Activated T-cell treated with anti-CD3 and anti-CD28 coated beads for 24 hours (primary cell): ENCODE measurements at places on chromosomes 16 and 17.

DNA sequence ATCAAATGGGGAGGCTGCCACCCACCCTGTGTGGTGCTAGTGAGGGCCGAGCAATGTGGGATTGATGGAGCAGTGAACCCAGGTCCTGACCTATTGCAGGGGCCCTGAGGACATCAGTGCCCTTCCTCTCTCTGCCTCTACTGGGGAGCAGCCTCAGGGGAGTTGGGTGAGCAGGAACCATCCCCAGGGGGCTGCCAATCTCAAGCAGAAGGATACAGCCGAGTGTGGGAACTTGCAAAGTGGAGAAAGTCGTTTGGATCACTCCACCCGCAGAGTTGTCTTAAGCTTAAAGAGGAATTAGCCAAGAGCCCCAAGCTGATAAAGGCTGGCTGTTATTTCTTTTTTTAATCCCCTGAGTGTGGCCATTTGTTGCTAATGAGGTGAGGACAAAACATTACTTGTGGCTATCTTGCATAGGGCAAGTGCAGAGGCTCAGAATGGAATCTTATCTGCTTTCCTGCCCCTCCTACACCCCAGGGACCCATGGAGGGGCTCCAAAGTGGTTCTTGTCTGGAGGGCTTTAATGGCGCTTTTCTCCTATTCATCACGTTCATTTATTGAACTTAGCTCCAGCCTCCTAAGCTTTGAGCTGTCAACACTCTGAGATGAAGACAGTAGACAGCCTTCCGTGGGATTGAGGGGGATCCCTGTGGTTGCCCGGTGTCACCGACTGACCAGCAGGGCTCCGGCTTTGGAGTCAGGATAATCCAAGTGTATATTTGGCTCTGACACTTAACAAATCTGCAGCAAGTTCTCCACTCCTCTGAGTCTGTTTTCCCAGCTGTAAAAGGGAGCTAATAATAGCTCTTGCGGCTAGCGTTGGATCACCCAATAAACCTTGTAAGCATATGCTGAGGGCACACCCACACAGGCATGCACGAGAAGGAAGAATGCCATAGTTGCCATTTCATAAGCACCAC, 45.1 kb downstream of the MYH11 start:
- no peak for DNase-seq

- no peak for DNase-seq
These were observed 1011.6 kb downstream of the KCNJ18 start for GRCh38 chr17:22703786-22704441.

DNA sequence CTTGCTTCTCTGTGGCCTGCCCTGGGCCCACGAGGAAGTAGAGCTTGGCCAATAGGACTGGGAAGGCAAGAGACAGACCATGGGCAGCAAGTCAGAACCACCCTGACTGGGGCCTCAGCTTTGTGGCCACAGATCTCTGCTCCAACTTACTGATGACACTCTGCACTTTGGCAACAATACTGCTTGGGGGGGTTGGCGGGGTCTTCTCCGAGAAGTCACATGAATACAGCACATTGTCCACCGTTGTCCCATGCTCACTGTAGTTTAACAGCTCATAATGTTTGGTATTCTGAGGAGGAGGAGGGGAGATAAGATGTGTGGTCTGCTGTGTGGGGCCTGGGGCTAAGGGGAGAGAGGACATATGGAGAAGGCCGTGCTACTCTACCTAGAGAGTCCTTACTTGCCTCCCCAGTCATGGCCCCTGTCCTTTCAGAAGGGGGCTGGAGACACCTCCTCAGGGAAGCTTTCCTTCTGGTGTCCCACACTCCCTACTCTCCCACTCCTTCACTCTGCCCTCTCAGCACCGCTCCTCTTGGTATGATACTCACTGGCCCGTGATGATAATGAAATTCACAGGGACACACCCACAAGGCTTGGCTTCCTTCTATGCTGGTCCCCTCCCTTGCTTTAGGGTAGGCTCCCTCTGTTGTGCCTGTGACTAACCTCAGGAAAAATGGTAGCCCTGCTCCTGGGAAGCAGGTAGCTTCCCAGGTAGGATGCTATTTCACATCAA, 4.0 kb upstream of the DHRS13 start:
- DNase-seq: no peak

DNA sequence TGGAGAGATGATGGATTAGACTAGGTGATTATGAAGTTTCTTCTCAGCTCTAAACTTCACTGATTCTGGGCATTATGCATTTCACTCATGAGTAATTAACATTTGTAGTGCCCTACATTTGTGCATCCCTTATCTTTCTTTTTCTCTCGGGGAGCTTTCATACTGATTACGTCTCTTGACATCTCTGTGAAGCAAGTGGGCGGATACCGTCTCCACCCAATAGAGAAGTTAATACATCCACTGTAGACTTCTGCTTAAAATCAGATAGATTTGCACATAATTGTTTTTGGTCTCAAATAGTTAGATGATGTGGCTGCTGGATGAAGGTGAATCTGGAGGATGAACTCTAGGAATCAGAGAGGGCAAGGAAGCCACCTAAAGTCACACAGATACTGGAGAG, 653.6 kb upstream of the EEF2KMT start:
- no peak for DNase-seq

GRCh38 chr16:88926374-88926990, 50.5 kb downstream of the CBFA2T3 start:
- no peak for DNase-seq
